Fibroblast of mammary gland (primary cell): ENCODE measurements at places on chromosomes 1 and 21.
A peak's percentile ranks its signal among the peaks of the same experiment; 100 is the strongest.

- DNase-seq = no peak
Observed at GRCh38 chr21:32056791-32057190, 184.0 kb downstream of the HUNK start.

- peak; percentile 91 for DNase-seq
Observed at GRCh38 chr1:66624412-66625060, 90.6 kb downstream of the SGIP1 start.

DNA sequence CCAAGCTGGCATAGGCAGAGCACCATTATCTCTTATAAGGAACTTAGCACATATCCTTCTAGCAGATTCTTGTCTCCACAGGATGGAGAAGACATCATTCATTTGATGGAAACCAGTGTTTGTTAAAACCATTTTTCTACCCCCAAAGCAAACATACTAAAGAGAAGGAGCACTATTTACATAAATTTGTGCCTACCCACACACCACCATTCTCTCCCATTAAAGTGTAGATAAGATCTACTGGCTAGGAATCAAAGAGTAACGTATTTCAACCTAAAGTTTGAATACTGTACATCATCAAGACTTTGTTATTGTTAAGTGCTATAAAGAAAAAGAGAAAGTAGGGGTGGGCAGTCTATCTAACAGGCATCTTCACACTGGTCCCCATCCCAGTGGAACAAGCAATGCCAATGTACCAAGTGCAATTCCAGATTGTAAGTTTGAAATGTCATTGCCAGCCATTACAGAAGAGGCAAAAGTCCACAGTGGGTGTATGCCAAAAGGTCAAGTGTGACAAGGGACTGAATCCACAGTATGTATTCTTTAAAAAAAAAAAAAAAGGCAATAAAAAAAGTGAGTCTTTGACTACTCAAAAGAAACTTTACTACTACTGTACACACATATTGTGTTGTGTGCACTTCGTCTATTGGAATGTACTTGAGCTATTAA, 18.8 kb downstream of the CCSAP start:
- DNase-seq = no peak

DNA sequence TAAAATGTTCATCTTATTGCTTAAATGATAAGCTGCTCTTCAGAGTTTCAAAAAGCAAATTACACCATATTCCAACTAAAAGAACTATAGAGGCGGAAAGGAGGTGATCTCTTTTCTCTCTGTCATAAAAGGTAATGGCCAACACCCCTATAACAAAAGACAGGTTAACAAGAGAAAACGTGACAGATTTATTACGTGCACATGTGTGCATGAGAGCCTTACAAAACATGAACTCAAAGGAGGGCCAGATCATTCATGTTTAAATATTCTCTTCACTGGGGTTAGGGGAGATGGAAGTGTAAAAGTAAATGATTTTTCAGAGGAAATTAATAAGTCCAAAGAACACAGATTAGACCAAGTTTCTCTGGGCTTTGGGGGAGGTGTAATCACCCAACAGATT, 26.5 kb upstream of the FMO2 start:
- DNase-seq = no peak

- DNase-seq = no peak
Observed at GRCh38 chr1:218943371-218943770, 230.3 kb upstream of the LYPLAL1 start.

- DNase-seq = no peak
Observed at GRCh38 chr1:165403835-165404482, 41.0 kb downstream of the RXRG start.

DNA sequence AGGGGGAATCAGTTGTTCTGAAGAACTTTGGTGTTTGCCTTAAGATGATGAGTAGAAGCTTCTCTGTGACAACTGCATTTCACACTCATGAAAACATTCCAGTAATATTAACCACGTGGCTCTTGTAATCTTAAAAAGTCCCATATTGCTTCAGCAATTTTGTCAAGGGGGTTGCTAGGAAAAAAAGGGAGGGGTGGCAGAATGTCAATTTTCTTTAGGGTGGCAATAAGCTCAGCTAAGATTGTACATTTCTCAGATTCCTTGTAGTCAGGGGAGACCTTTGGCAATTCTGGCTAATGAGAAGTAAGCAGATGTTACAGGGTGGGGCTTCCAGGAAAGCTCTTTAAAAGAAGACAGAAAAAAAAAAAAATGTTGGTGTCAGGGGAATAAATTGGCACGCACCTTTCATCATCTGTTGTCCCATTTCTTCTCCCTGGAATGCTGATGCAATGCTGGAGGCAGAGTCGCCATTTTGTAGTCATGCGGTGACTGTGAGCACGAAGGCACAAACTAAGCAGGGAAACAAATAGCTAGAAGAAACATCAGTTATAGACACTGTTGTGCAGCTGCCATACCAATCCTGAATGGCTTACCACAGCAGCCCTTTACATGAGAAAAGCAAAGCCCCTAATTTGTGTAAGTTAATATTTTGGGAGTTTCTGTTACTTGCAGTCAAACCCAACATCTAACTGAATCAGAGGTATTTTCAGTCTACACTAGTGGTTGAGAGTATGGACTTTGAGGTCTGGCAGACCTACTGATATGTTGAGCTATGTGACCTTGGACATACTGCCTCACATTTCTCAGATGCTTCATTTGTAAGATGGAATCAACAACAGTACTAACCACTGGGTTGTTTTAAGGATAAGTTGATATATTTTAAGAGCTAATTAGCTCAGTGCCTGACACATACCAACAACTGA, 56.1 kb upstream of the MRPS6 start:
- DNase-seq = no peak

GRCh38 chr1:91015794-91016550, 5.9 kb downstream of the ZNF644 start:
- DNase-seq = peak; percentile 25

GRCh38 chr1:6084781-6085495, 39.2 kb downstream of the KCNAB2 start:
- no peak for DNase-seq

GRCh38 chr1:77673030-77673429, 9.4 kb downstream of the ZZZ3 start:
- DNase-seq = no peak

GRCh38 chr1:3584915-3585314, 26.4 kb downstream of the MEGF6 start:
- DNase-seq = no peak

- DNase-seq = no peak
Observed at GRCh38 chr1:119462964-119463363, 44.0 kb upstream of the HSD3B1 start.

DNA sequence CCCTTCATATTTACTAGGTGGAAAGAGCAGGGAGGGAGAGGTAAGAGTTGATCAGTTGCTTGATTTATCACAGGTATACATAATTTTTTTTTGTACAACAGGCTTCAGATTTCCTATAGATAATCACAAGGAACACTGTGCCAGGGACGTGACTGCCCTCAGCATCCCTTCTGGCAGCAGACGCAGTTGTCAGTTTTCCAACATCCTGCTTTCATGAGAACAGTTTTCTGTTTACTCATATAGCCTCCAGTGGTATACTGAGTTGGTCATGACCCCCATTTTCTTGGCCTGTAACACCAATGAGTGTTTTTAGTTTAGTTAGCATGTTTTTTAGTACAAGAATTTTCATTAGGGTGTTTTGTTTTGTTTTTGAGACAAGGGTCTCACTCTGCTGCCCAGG, 37.9 kb upstream of the PTPRF start:
- DNase-seq = peak; percentile 50

DNA sequence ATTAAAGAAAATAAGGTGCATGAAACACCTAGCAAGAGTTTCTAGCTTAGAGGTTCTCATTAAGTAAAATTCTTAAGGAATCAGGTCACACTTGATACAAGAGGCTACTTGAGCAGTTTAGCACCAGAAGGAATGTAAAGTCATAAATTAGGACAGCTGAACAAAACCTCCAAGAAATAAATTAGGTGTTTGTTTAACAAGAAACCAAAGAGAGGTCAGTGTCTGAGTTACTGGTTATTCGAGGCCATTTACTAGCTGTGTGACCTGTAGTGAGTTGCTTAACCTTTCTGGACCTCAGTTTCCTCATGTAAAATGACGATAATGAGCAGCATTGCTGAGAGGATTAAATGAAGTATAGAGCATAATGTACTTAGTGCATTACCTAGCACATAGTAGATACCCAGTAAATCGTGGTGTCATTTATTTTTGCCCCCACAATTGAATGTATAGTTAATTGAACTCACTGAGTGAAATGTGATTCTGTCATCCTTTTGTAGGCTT, 908 bp upstream of the ELK4 start:
- no peak for DNase-seq

GRCh38 chr1:52574594-52574993, 21.7 kb upstream of the TUT4 start:
- peak; percentile 97 for DNase-seq

GRCh38 chr21:31872072-31872451, 758 bp upstream of the HUNK start:
- DNase-seq = no peak

DNA sequence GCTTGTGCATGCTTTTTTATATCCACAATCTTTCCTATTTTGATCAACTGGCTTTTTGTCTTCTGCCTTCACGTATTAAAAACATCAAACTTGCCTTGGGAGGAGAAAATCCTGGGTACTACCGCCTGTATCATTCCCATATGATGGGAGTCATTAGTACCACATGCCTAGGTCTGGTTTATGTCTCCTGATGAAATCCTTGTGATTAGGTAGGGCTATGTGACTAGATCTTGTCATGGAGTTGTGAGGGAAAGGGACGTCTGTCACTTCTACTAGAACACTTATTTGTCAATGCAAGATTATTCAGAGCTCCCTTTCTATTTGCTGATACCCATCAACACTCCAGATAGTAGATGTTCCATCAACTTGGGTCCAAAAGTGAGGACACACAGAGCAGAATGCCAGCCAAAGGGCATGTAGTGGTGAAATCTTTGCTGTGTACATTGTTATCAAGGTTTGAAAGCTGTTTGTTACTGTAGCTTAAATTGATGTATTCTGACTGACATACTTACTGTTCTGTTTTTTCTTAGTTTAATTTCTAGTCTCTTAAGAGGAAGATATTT, 621.8 kb upstream of the NR5A2 start:
- no peak for DNase-seq

DNA sequence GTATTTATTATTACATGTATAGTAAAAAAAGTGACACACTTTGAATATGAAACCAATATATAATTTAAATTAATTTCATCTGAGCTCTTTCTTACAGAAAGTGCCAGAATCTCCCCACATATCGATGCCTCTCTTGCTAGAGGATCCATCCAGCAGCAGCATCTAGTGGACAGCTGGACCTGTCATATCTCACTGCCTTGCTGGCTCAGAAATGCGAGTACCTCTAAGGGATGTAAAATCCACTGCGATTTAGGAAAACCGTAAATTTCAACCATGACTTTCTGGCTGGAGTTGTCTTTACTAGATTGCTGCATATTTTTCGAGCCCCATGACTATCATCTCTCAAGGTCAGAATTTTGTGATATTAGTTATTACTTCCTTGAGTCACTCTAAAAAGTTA, 333.8 kb downstream of the NEGR1 start:
- no peak for DNase-seq

DNA sequence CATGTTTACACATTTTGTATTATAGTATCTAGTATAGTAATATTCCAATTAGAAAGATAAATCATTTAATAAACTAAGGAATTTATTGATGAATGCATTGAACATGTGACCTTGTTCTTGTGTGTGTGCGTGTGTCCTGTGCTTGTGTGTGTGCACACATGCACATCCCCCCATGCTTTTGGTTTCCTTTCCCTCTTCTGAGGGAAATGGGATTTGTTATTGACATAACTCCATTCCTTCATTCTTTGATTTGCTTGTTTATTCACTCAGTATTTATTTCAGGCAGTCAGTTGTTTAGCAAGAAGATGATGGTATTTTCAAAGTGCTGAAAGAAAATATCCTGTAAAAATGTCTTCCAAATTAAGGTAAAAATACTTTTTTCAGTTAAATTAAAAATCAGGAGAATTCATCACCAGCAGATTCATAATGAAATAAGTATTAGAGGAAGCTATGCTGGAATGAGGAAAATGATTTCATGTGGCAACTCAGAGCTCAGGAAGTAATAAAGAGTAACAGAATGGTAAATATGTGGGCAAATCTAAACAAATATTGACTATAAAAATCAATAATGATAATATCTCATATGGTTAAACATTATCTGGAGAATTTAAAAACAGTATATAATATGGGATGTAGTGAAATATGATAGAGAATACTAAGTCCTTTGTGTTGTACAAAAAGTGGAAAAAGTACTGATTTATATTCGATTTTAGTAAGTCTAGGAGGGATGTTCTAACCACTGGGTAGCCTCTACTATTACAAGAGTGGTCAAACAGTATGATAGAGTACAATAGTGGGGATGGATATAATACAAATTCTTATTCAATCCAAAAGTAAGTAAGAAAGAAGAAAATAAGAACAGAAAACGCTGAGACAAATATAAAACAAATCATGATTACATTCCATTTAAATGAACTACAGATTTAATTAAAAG, 35.2 kb upstream of the SIPA1L2 start:
- DNase-seq = no peak

DNA sequence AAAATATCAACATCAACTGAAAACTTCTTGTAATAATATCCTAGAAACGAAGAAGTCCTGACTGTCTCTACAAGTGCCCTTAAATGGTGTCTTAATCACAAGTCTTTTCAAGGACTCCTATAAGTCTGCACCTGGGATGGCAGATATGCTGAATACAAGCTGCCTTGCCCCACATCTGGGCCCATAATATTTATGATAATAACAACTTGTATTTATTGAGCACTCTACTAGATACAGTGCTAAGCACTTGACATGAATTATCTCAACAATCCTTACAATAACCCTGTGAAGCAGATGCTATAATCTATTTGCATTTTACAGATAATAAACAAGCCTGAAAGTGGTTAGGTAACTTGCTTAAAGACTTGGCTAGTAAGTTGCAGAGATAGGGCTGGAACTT, 78.0 kb upstream of the ZNF648 start:
- DNase-seq = no peak

DNA sequence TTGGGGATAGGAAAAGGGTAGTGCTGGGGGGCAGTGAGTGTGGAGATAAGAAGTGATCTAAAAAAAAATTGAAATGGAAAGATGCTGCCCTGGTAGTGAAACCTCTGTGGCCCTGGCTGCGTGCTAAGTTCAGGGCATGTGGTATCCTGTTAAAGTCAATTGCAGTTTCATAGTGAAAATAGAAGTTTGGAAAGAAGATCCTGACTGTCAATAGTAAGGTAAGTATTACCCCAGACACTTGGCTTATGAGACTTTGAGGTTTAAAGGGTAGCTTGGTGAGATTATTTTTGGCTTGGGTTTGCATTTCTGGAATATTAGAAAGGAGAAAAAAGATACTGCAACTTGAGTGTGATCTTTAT, 6.8 kb downstream of the ARID1A start:
- no peak for DNase-seq
